ENCODE measurements at places on chromosomes 6 and 20. TPM values are rescaled to one million over a fixed set of nuclear protein-coding genes. Genes with fewer than 3 reads are reported as not detected.
A peak's percentile ranks its signal among the peaks of the same experiment; 100 is the strongest.

DNA sequence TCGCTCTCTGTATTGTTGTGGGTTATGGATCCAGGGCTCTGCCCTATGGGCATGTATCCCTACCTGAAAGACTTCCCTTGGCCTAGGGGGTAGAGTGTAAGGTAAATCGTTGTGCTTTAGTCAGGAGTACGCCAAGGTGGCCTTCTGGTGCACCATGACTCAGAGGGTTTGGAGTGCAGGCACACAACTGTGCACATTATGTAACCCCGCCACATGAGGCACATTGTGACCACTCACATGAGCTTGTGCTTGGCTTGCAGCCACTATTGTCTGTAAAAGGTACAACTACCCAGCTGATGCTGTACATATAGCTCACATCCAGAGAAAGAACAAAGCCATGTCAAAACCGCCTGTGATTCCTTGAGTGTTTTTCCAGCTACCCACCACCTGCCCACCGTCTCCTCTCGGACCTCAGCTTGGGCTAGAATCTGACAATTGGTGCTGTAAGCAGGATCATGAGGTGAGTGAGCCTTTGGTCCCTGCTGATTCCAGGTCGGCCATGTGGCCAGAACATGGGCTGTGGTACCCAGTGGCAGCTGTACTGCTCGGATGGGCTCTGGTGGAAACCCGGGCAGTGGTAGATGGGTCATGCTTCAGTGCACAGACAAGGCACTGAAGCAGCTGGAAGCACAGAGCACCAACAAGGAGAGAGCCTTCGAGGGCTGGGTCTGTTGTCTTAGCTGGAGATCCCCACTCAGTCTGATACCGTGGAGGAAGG lies 33.8 kb downstream of the HDDC2 start:
- DNase-seq: no peak

- no peak for DNase-seq
Observed at GRCh38 chr6:107656401-107656800, 166.5 kb downstream of the SOBP start.

DNA sequence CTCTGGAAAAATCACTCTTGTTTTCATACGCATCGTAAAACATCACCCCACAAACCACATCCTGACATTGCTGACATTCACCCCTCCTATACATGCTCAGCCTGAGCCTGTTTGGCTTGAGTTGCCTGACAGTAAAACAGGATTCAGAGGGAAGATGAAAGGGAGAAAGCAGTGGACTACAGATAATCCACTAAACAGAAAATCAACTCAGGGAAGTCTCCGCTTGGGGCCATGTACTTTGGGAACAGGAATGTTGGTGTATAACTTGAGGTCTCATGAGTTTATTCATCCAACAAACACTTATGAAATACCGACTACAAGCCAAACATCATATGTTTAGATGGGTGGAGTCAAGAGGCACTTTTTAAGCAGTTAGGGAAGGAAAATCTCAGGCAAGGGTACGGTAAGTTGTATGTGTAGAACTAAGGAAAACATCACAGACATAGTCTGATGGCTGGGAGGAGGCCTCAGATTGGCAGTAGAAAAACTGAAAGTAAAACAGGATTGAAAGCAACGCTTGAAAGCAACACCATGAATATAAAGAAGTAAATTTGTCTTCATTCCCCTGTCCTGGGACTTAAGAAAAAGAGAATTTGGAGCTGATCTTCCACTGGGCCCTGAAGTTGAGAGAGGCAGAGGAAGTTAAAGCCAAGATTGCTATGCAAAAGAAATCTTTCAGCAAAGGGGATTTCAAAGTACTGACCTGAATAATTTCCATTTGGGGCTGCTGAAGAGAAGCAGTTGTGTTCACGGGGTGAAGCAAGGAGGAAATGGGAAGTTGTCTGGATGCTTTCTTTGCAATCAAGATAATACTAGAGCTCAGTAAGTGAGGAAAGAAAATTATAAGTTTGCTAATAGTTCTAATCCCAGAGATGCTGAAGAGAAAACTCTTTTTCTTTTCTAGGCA lies 28.8 kb downstream of the PDE7B start:
- DNase-seq: peak; percentile 65

DNA sequence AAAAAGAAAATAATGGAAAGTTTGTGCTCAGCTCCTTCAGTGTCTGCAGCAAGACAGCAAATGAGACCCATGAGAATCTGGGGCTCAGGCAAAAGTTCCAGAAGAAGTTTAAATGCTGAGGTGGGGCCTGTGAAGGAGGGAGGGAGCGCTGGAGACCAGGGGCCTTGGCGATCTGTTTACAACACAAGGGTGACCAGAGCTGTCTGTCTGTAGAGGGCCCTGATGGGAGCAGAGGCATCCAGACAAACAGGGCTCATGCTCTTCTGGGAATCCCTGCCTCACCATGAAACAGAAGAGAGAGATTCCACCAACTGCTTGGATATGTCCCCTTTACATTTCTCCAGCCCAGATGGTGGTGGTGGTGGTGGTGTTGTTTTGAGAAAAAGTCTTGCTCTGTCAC lies 79.3 kb upstream of the SHLD1 start:
- DNase-seq: no peak

DNA sequence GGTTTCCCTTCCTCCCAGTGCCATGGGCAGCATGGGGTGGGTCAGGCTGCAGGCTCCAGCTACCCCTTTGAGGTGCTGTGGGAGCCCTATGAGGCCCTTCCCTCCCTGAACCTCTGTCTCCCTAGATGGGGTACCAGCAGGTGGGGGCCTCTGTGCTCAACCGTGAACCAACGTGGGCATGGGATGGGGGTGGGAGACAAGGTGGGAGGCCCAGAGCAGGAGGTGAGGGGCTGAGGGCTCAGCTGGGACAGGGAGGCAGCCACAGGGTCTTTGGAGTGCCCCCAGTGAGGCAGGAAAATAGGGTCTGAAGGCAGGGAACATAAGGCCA lies 33.3 kb downstream of the SUN5 start:
- peak; percentile 27 for DNase-seq

GRCh38 chr6:80469977-80470376 lies 363.5 kb downstream of the BCKDHB start:
- DNase-seq: no peak

DNA sequence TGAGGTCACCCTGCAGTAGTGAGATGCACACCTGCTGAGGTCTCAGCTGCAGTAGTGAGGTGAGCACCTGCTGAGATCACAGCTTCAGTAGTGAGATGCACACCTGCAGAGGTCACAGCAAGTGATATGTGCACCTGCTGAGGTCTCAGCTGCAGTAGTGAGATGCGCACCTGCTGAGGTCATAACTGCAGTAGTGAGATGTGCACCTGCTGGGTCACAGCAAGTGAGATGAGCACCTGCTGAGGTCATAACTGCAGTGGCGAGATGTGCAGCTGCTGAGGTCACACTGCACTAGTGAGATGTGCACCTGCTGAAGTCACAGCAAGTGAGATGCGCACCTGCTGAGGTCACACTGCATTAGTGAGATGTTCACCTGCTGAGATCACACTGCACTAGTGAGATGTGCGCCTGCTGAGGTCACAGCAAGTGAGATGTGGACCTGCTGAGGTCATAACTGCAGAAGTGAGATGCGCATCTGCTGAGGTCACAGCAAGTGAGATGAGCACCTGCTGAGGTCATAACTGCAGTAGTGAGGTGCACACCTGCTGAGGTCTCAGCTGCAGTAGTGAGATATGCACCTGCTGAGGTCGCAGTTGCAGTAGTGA lies 20.8 kb downstream of the ZDHHC14 start:
- no peak for DNase-seq

DNA sequence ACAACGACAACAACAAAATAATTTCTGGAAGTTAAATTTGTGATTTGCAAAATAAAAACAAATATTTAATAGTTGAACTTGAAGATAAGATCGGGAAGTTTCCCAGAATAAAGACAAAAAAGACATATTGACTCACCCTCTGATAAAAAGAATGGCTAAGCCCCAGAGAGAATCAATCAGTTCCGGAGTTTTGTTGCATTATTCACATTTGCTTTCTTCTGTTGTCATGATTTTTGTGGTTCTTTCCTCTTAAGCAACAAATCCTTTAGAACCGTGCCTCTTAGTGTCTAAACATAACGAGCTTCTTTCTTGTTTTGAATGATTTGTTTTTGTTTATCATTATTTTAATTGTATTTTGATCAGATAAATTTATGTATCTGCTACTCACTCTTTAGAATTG lies 337.7 kb upstream of the PRND start:
- no peak for DNase-seq

GRCh38 chr6:109182578-109182977 lies 87.3 kb downstream of the CEP57L1 start:
- no peak for DNase-seq

Gene LIN28B
- total RNA-seq: not detected

Gene OR2B6
- 0.35 TPM for total RNA-seq

Gene HLA-DOA
- 3.1 TPM for total RNA-seq

Gene FAM83C
- not detected for total RNA-seq

Gene SGK2
- total RNA-seq: 1.7 TPM

Gene SLC22A1
- 2.4 TPM for total RNA-seq

Gene AGPAT4
- total RNA-seq: 9.5 TPM

Gene ZNF343
- 16.4 TPM for total RNA-seq
